ENCODE measurements at places on chromosomes 2 and 18.

GRCh38 chr2:179898873-179899272 lies 37.5 kb upstream of the ZNF385B start:
- no peak for DNase-seq

- DNase-seq: no peak
These were observed 41.0 kb downstream of the EPB41L5 start for GRCh38 chr2:120053891-120054290.

DNA sequence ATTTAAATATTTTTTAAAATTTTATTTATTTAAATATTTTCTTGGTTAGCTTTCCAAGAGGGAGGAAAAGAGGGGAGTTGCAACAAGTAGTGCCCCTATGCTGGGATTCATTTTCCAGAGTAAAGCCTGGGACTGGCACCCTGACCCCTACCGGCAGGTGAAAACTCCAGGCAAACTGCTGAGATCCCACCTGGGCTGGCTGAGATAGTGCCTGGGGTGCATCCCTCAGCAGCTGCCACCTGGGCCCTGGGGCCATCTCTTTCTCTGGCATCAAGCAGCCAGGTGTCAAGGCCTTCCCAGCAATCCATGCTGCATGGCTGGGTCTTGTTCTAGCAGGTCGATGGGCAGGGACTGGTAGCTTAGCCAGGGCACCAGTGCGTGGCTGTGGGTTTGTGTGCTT lies 6.6 kb downstream of the SIX2 start:
- no peak for DNase-seq

DNA sequence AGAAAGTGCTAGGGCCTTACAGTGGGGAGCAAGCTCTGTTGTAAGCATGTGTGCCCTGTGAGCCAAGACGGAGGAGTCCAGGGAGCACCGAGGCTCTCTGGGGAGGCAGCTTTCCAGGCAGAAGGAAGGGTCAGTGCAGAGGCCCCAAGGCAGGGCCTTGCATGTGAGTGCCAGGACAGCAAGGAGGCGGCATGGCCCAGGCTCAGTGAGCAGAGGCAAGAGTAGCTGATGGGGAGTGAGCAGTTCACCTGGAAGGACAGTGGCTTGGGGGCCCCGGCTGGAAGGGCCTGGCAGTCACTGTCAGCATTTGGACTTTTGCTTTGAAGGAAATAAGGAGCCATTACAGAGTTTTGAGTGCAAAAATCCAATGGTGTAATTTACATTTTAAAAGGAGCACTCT lies 223.8 kb upstream of the RAB12 start:
- DNase-seq: no peak

GRCh38 chr2:200743042-200743676 lies 68.6 kb upstream of the BZW1 start:
- DNase-seq: no peak

Data from inflammatory macrophage (primary cell).